ENCODE measurements at places on chromosomes 3 and 15. TPM values are rescaled to one million over a fixed set of nuclear protein-coding genes. Genes with fewer than 3 reads are reported as not detected.

DNA sequence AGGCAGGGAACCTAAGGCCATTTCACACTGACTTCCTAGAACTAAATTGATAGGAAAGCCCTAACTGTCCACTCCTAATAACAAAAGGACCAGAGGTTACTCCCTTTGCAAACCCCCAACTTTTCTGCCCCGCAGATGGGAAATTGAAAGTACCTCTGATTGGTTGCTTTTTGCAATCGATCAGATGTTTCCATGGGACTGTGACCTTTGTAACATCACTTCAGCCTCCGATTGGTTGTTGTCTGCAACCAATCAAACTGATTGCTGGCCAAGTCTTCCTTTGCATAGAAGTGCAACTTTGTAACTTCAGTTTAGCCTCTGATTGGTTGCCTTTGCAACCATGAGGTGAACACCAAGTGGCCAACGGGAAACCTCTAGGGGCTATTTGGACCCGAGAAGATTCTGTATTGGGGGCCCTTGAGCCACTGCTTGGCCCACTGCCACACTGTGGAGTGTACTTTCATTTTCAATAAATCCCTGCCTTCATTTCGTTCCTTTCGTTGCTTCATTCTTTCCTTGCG is 11.3 kb upstream of the KNL1 start:
- no peak for DNase-seq

DNA sequence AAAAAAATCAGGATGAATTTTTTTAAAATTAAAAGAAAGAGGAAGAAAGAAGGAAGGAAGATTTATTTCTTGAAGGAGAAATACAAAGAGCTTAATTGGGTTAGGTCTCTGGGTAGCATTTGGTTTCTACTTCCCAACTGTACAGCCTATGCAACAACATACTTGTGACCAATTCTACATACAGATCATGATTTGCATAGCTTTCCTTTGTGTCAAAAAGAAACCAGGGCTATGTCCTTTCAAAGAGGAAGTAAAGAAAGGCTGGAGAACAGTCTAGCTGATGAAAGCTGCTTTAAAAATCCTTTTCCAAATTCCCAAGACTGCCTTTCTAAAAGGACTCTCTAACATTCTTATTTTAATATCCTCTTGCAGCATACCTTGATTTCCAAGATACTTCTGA is 6.1 kb upstream of the HGD start:
- no peak for DNase-seq

The CERS3 gene
- total RNA-seq, result 0.09 TPM

DNA sequence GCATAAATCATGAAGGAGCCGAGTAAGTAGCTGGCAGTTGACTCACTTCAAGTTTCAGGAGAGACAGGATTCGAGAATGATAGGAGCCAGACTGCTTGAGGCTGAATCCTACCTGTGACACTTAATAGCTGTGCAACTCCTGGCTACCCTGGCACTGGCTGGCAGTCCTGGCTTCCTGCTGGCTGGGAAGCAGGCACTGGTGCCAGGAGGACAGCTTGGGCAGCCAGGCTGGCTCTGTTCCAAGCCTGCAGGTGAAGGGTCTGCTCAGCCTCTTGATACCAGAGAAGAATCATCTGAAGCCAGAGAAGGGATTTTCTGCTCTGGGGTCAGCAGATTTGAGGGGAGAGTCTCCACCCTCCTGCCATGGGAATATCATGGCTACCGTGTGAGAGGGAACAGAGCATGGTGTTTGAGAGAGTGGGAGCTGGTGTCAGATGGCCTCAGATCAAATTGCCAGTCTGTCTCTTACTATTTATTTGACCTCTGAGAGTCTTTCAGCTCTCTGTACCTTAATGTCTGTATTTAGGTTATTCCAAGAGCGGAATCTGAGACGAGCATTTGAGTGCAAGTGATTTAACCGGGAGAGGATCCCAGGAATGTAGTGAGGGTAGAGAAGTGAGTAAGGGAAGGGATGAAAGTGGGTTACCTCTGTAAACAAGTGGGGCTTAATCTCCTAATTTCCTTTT is 4.4 kb upstream of the XIRP1 start:
- no peak for DNase-seq

DNA sequence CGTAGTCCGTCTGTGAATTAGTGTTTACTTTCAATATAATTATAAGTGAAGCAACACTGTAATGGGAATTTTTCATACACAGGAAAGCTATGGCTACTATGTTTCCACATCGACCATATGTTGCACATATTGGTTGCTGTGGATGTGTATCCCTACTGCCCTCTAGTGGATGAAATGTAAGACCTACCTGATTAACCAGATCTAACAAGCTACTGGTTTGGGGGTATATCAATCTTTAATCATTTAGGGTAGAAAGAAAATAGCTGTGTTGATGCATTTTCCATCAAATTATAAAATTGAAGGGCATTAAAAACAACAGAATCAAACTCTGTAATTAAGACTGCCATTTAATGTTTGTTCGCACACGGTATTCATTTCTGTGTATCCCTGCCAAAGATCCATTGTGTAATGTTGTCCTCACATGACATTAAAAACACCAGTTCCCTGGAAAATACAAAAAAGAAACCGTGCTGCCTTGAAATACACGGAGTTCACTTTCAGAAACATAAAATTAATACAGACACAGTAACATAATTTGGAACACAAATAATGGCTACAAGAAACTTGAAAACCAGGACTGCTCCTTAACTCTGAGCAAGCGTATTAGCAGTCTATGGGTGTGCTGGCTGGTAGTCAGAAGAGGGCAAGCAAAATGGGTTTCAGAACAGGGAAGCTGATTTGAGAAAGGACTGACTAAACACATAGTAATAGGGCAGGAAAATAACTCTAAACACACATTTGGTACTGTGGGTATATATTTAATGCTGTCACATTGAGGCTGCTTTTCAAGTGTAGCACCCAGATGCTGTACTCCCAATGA is 125.1 kb downstream of the TIGIT start:
- DNase-seq, result no peak

DNA sequence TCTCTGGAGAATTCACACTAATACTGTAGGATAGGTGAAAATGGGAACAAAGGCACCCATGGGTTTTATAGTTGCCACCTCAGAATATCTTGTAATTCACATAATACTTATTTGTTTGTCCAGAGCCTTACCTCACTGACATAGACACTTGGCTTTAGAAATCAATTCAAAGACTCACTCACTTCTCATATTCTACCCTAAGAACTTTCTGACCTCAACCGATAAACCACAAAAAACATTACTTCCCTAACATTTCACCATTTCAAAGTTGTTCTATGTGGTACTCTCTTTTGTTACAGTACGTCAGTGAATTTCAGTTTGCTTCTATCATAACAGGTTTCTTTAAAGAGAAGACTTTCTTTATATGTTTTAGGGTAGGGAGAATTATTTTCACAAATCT is 359.3 kb downstream of the IGSF11 start:
- DNase-seq, result no peak

All from activated T-helper 2 cell treated with anti-CD3 and anti-CD28 coated beads, Interferon-gamma antibody, Interleukin-2, Interleukin-4, amounts not matched to agents 10 μg/mL and 5 μg/mL and 100 μg/mL, durations not matched to agents 14 hours and 24 hours and 36 hours (primary cell).